ENCODE measurements at places on chromosomes 6 and 20.

DNA sequence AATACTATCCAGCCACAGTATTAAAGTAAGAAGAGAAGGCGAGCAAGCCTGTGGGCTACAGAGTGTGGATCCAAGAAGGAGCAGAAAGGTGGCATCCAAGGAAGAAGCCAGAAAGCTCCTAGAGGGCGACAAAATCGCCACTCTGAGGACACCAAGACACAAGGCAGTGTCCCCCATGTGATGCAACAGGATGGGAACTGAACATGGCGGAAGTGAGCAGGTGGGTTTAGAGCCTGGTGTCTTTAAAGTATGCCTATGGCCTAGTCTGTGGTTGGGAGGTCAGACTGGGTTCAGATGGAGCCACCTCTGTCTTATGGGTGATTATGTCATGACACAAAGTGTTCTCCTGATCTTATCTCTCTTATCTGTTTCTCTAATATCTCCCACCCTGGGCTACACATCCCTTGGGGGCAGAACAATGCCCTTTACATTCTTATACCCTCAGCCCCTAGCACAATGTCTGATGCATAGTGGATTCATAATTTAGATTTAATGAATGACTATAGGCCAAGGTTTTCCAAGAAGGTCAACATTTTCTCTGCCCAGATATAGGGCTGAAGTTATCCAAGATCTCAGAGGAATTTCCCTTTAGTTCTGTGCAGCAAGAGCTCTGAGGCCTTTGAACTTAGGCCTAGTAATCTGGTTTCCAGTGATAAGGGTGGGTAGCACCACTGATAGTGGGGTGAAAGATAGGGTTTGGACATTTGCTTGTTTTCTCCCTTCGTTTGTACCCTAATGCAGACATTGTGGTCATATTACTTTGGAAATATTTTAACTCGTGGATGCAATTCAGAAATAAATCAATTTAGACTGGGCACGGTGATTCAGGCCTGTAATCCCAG lies 167.3 kb upstream of the AKIRIN2 start:
- DNase-seq: no peak

DNA sequence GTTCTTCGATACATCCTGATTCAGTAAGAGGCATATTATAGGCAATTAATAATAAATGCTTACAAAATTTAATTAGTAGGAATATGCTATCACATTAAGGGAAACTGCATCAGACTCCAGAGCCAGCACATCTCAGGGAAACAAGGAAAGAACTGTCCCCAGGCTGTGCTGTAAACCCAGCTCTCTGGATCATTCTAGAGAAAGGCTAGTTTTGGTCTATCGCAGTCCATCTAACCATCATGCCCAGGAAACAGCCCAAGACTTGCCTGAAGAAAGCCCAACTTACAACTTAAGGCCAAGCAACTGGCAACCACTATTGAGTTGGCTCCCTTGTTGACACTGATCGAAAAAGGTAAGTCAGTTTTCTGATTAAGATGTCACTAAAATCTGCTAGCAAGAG lies 11.3 kb downstream of the MAP3K5 start:
- DNase-seq: no peak

- DNase-seq: no peak
Observed at GRCh38 chr6:35677456-35677855, 11.3 kb downstream of the FKBP5 start.

GRCh38 chr6:28865401-28866204 lies 58.2 kb downstream of the TRIM27 start:
- DNase-seq: peak; percentile 55

DNA sequence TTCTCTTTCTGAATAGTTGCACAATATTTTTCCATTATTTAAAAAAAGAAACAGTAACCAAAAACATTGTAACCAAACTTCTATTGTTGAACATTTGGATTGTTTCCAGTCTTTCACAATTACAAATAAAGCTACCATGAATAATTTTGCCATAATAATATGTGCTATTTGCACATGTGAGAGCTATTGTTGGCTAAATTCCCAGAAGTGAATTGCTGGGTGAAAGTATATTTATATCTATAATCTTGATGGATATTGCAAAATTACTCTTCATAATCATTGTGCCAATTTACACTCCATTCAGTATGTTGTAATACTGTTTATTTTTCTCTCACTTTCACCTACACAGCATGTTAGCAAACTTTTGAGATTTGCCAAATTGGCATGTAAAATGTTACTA lies 36.6 kb upstream of the SLC22A16 start:
- DNase-seq: no peak

GRCh38 chr6:155093430-155093829 lies 98.3 kb downstream of the TIAM2 start:
- no peak for DNase-seq

GRCh38 chr6:111824608-111825337 lies 48.5 kb downstream of the FYN start:
- DNase-seq: no peak

GRCh38 chr6:142474531-142475289 lies 172.9 kb downstream of the ADGRG6 start:
- no peak for DNase-seq

DNA sequence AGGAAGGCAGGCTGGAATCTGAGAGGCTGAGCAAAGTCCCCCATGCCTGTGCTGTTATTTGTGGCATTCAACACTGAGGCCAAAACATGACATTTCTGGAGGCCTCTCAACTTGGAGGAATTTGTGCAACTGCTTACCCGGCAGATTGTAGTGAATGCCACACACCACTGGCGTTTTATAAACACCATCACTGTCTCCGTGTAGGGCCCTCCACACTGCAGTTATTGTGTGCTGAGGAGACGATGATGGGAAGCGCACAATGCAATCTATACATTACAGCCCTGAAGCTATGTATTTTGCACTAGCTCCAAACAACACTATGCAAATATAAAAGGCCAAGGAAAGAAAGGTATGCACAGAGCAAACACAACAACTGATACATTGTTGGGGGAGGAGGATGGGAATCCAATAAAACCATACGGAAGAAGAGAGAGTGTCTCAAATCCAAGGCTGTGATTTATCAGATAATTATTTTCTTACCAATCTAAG lies 106.5 kb downstream of the SMLR1 start:
- no peak for DNase-seq

- DNase-seq: no peak
Observed at GRCh38 chr6:144377586-144378210, 92.6 kb downstream of the UTRN start.

- no peak for DNase-seq
Observed at GRCh38 chr6:8181951-8182845, 79.8 kb upstream of the EEF1E1 start.

DNA sequence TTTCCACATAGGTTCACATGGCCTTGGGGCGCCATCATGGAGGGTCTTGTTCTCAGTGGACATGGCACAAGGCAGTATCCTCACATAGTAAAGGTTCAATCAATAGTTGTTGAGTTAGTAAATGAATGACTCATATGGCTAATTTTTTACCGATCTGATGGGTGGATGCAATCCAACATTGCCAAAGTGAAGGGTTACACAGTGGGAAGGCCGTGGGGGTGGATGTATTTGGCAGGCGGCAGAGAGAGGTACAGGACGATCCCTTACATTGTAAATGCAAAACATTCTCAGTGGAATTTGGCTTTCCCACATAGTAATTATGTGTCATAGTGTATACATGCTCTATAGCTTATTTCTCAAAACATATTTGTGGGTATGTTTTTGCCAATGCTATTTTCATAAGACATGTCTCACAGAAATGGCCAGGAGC lies 21.0 kb upstream of the PDE7B start:
- no peak for DNase-seq

GRCh38 chr6:147438758-147439528 lies 69.5 kb upstream of the SAMD5 start:
- no peak for DNase-seq

DNA sequence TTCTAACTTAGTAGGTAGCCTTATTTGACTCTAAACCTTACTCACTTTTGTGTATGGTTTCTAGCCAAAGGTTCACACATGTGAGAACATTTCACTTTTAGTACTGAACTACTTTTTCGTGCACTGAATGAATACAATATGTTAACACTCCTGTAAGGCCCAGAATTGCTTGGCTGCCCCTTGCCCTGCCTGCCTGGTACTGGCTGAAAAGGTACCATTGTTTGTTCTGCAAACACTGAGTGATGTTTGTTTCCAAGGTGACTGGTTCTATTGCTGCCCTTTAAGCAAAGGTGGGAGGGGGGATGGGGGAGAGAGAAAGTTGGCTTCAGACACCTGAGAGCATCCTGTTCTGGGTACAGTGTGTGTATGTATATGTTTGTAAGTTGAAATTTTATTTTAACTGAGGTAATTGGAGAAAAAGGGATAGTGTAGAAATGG lies 31.2 kb downstream of the RREB1 start:
- DNase-seq: no peak

GRCh38 chr6:2353412-2354137 lies 108.2 kb upstream of the GMDS start:
- DNase-seq: peak; percentile 30

DNA sequence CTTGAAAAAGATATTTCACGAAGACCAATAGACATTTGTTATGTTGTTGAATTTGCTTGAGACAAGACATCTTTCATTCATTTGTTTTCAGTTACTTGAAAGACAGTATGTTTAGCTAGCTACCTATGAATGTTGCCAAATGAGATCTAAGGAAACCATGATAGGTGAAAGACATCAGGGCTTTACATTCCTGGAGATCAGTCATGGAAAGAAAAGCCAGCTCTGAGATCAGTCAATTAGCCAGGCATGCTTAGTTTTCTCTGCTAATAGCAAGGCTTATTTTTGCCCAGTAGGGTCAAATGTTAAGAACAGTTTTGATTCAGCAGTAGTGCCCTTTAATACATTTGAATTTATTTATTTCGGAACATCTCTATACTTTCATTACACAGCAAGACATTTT lies 116.5 kb upstream of the EDN1 start:
- no peak for DNase-seq

DNA sequence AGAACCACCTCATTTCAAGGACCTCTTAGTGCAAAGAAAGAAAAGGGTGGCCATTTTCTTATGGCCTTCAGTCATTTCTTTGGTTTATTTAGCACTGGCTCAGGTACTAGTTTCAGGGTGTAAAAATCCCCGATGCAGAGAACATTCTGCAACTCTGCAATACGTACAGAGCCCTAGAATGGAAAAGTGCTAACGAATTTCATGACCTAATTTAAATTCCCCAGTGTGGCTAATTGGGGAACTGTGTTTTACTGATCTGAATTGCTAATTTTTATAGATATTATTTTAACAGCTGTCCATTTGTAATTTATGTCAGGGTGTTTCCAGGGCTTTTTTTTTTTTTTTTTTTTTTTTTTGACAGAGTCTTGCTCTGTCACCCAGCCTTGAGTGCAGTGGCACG lies 160.7 kb downstream of the UST start:
- no peak for DNase-seq

DNA sequence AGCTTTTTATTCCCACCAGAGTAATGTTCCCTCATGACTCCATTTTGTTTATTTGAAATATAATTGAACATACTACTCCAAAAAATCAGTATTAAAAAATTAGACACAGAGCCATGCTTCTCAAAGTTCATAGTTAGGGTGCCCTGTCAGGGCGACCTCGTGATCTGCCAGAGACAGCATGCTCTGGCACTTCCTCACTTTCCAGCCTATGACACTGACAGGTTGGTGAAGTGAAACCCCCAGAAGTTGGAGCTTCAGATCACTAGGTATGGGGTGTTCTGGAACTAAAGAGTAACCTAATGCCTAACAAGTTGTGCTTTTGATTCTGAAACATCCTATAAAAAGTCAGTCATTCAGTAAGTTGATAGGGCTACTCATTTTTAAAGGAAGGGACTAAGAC lies 93.0 kb downstream of the TBC1D7 start:
- DNase-seq: no peak

GRCh38 chr6:149419696-149420404 lies 19.8 kb downstream of the SUMO4 start:
- no peak for DNase-seq

DNA sequence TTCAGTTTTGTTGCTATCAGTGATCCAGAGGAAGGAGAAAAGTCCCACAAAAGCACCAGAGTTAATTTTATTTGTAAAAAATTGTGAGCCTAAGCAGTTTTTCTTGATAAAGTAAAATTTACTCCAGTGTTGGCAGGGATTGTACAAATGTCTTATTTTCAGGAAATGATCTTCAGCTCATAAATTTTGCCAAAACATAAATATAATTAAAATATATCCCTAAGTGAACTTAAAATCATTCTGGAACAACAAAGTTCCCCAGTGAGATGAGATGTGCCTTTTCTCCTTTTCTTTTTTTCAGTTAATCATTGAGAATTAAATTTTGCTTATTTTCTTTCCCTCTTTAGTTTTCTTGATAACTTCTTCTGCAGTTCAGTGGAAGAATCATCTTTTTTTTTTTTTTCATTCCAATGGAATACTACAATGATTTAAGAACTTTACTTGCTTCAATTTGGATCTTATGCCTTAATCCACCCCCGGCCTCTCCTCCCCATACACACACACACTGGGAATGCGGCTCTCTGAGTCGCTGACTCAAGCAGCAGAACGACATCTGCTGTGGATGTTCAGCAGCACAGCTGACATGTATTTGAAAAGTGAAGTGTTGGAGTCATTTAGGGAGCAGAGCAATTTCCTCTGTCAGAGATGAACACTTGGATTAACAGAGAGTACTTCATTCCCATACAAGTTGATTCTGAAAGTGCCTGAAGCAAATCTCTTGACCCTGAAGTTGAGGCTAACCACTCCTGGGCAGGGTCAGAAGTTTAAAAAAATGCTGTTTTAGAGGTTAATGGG lies 27.7 kb upstream of the LAMA4 start:
- no peak for DNase-seq

- no peak for DNase-seq
Observed at GRCh38 chr6:12170351-12171092, 119.6 kb upstream of the EDN1 start.

GRCh38 chr20:15739035-15739434 lies 834.2 kb downstream of the KIF16B start:
- DNase-seq: no peak

DNA sequence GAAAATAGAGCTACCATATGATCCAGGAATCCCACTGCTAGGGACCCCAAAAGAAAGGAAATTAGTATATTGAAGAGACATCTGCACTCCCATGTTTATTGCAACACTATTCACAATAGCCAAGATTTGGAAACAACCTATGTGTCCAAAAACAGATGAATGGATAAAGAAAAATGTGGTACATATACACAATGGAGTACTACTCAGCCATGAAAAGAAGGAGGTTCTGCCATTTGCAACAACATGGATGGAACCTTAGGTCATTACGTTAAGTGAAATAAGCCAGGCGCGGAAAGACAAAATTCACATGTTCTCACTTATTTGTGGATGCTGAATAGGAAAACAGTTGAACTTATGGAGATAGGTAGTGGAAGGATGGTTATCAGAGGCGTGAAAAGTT lies 137.3 kb downstream of the ADAT2 start:
- no peak for DNase-seq

All from activated T-cell treated with anti-CD3 and anti-CD28 coated beads for 48 hours (primary cell).